Glutamatergic neuron (in vitro differentiated cells): ENCODE measurements at places on chromosomes 12 and 14. TPM values are rescaled to one million over a fixed set of nuclear protein-coding genes. Genes with fewer than 3 reads are reported as not detected.

- H3K27ac ChIP-seq = no peak overlapping the region
- H3K4me3 ChIP-seq = no peak overlapping the region
- no peak for DNase-seq
- H3K27me3 ChIP-seq = peaks cover 2% of the 10 kb centered on the region
Measured at GRCh38 chr12:10740182-10740581, 17.1 kb upstream of the YBX3 start.

- H3K36me3 ChIP-seq = no peaks in the 10 kb centered on the region
- no peaks in the 10 kb centered on the region for H3K27me3 ChIP-seq
- H3K4me3 ChIP-seq = no peak overlapping the region
- no peaks in the 10 kb centered on the region for H3K4me1 ChIP-seq
- no peak overlapping the region for H3K27ac ChIP-seq
Measured at GRCh38 chr12:87883806-87884205, 145.4 kb downstream of the C12orf50 start.

DNA sequence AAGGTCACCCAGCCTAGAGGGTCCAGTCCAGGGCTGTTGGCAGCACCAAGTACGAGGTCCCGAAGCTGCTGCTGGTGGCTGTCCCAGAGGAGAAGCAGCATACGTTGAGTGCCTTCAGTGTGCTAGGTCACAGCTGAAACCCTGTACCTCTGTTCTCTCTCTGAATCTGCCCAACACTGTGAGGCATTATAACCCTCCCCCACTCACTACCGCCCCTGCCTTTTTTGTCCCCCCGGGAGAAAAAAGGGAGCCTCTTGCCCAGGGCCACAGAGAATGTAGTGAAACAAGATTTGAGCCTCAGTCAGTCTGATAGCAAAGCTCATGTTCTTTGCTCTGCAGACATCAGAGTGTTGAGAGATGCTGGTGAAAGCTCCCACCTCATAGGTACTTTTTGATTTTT lies 53.4 kb downstream of the PPP2R5C start:
- peaks cover 22% of the 10 kb centered on the region for H3K4me1 ChIP-seq
- no peak overlapping the region for H3K4me3 ChIP-seq
- H3K27ac ChIP-seq = no peak overlapping the region
- peaks cover 9% of the 10 kb centered on the region for H3K27me3 ChIP-seq

DNA sequence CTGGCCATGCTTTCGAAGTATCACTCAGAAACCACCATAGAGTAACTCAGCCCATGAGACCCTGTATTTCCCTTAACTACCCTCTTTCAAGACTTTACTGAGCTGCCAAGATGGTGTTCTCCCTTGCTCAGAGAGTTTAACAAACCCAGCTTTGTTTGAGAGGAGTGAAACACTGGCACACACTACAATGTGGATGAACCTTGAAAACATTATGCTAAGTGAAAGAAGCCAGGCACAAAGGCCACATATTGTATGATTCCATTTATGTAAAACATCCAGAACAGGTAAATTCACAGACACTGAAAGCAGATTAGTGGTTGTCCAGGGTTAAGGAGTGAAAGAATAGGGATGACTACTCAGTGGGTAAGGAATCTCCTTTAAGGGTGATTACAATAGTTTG lies 18.9 kb downstream of the SERPINA3 start:
- no peak overlapping the region for H3K4me3 ChIP-seq
- no peaks in the 10 kb centered on the region for H3K4me1 ChIP-seq
- DNase-seq = no peak
- H3K27ac ChIP-seq = no peak overlapping the region
- peaks cover 9% of the 10 kb centered on the region for H3K36me3 ChIP-seq

DNA sequence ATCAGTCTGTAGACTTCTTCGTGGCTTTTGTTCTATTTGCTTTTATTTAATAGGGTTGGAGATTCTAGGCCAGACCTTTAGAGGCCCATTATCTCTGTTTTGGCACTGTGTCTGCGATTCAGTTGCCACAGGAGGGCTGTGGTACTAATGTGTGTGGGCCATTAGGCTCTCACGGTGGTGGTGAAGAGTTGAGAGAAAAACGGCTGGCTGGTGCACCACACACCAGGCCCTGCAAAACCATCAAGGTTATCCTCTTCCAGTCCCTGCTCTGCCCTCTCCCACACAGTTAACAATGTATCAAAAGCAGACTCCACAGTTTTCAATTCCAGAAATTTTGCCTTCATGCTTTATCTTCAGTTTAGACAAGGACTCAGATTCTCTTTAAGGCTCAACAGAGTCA lies 97.7 kb downstream of the MYF5 start:
- DNase-seq = no peak
- H3K36me3 ChIP-seq = no peaks in the 10 kb centered on the region
- no peaks in the 10 kb centered on the region for H3K4me1 ChIP-seq
- no peaks in the 10 kb centered on the region for H3K27me3 ChIP-seq

DNA sequence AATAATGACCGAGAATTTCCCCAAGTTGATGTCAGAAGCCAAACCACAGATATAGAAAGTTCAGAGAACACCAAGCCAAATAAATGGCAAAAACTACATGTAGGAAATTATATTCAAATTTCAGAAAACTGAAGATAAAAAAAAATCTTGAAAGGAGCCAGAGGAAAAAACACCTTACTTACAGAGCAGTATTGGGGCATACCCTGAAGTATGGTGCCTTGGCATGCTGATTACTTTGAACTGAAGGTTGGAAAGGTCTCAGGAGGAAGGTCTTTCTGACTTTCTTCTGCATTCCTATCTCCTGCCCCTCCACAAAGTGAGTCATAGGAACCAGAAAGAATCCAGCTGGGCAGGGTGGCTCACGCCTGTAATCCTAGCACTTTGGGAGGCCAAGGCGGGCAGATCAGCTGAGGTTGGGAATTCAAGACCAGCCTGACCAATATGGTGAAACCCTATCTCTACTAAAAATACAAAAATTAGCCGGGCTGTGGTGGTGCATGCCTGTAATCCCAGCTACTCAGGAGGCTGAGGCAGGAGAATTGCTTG lies 8.8 kb upstream of the FGF6 start:
- no peak overlapping the region for H3K4me3 ChIP-seq
- H3K27ac ChIP-seq = no peak overlapping the region
- H3K4me1 ChIP-seq = peaks cover 8% of the 10 kb centered on the region
- H3K27me3 ChIP-seq = peaks cover 2% of the 10 kb centered on the region

DNA sequence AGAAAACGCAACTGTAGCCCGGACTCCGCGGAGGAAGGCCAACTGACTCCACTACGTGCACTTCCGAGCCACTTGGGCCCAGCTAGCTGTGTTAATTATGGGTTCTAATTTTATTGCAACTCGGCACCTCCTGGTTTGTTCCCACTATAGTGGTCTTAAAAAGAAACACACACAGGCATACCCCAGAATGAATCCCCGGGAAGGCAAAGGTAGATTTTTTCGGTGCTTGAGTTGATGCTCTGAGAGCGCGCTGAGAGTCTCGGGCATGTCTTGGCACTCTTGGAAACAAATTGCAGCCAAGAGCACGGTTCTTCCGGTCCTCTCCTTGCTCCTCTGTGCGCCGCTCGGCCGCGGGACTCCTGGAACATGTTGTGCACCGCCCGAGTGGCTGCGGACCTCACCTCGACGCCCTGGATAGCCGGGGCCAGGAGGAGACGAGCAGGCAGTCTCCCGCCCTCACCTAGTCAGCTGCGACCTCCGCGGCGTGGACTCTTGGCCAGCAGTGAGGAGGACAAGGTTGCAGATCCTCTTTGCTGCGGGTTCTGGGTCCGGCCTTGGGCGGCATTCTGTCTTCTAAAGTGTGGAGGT lies 6.8 kb upstream of the PAX9 start:
- H3K27me3 ChIP-seq = peaks cover 42% of the 10 kb centered on the region
- H3K4me1 ChIP-seq = peaks cover 4% of the 10 kb centered on the region
- no peaks in the 10 kb centered on the region for H3K36me3 ChIP-seq
- no peak overlapping the region for H3K27ac ChIP-seq

DNA sequence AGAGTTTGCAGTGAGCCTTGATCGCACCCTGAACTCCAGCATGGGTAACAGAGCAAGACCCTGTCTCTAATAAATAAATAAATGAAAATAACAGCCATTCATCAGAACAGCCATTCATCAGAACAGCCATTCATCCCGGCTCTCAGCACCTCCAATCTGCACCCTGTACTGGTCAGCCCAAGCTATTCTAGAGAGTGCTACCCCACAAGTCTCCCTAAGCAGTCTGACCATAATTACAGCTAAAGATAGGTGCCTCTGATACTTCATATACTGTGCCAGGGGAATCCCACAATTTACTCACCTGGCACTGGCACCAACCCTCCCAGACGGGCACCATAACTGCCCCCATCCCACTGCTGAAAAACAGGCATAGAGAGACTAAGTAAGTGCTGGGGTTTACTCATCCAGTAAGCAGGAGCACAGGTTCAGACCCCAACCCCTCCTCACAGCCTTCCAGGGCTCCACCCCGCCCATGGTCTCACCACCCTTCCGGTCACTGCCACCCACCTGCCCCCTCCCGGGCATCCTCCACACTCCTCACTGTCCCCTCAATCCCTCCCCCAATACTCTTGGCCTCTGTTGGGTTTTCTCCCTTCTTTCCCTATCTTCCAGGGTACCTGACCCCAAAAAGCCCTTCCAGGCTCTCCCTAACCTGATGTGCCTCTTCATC lies 15.2 kb upstream of the EIF5 start:
- no peaks in the 10 kb centered on the region for H3K4me1 ChIP-seq
- DNase-seq = no peak
- H3K4me3 ChIP-seq = no peak overlapping the region

ZNF891 gene
- 9.2 TPM for total RNA-seq

WIF1 gene
- total RNA-seq = not detected

DNA sequence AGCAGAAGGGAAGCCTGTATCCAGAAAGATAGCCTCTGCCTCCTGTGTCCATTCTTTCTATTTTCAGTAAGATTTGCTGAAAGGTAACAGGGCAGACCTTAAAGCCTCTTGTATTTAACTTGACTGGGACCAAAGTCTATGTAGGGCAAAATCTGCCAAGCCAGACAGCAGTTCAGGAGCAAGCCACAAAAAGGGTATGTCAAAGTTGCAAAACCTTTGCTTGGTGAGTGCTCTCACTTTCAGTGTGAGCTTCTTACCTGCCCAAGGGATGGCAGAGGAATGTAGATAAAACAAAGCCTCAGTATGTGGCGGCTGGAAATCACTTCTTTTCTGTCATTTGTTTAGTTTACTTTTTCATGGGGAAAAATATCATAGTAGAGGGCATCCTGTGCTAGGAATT lies 63.1 kb downstream of the PLEKHG7 start:
- H3K4me1 ChIP-seq = no peaks in the 10 kb centered on the region
- no peak for DNase-seq
- H3K36me3 ChIP-seq = no peaks in the 10 kb centered on the region

GRCh38 chr14:104086210-104086660 lies 735 bp downstream of the ASPG start:
- no peaks in the 10 kb centered on the region for H3K36me3 ChIP-seq
- DNase-seq = no peak
- peaks cover 4% of the 10 kb centered on the region for H3K4me1 ChIP-seq
- H3K27ac ChIP-seq = no peak overlapping the region

GRCh38 chr14:92431199-92431725 lies 82.3 kb upstream of the RIN3 start:
- no peak overlapping the region for H3K4me3 ChIP-seq
- H3K36me3 ChIP-seq = peaks cover 26% of the 10 kb centered on the region
- H3K27ac ChIP-seq = no peak overlapping the region
- H3K4me1 ChIP-seq = peaks cover 5% of the 10 kb centered on the region

GRCh38 chr12:52182384-52182783 lies 9.4 kb downstream of the KRT80 start:
- H3K27me3 ChIP-seq = peaks cover 2% of the 10 kb centered on the region
- H3K4me1 ChIP-seq = no peaks in the 10 kb centered on the region
- H3K4me3 ChIP-seq = no peak overlapping the region
- H3K36me3 ChIP-seq = no peaks in the 10 kb centered on the region

DHRS4L2 gene
- 10.4 TPM for total RNA-seq

GRCh38 chr12:101168001-101168400 lies 42.0 kb downstream of the SLC5A8 start:
- DNase-seq = no peak
- H3K36me3 ChIP-seq = no peaks in the 10 kb centered on the region
- H3K27me3 ChIP-seq = peaks cover 4% of the 10 kb centered on the region
- H3K27ac ChIP-seq = no peak overlapping the region
- H3K4me1 ChIP-seq = no peaks in the 10 kb centered on the region
